ENCODE measurements at places on chromosomes 7 and 10.

DNA sequence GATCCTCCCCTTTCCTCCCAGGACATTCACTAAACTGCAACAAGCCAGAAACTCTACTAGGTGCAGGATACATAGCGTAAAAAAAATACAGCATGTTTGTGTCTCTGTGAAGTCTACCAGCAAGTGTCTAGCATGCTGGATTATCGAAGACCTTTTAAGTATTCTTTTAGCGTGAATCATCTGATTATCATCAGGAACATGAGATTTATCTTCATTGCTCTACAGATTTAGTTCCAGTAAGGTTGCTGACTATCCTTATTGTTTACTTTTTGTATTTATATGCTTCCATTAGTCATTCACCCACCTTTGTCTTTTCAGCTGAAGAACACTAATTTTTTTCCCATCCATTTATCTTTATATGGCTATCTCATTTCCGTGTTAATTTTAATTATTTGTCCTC lies 62.8 kb downstream of the PDZD8 start:
- no peak for DNase-seq

DNA sequence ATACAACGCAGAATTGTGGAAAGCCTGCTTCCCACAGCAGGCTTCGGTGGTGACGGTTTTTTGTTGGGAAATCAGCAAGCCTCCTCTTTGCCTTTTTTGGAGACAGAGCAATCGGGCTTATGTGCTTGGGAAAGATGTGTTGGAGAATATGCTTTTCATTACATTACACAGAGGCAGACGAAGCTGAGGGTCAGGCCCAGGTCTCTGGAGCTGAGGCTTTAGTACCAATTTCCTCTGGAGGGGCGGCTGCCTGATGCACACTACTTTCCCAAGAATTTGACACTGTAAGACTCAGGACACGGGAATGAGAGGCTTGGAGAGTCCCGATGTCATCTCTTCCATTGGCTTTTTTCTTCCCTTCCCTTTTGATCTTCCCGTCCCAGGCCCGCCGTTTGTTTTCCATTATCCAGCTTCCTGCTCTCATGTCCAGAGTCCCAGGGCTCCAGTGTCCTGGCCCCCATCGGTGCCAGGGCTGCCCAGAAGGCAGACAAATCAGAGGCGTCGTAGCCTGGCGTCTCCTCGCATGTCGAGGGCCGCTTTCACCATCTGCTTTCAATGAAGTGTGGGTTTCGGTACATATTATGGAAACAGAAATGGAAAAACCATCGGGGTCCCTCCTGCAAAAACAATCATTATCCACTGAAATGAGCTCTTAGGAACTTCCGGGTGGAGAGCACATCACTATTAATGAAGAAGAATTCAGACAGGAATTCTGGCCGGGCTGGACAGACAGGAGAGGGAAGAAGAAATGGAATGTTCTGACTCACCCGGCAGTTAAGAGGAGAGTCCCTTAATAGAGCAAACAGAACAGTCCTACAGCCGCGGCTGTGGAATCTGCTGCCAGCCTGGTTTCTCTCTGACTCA lies 123.0 kb upstream of the JCAD start:
- no peak for DNase-seq

DNA sequence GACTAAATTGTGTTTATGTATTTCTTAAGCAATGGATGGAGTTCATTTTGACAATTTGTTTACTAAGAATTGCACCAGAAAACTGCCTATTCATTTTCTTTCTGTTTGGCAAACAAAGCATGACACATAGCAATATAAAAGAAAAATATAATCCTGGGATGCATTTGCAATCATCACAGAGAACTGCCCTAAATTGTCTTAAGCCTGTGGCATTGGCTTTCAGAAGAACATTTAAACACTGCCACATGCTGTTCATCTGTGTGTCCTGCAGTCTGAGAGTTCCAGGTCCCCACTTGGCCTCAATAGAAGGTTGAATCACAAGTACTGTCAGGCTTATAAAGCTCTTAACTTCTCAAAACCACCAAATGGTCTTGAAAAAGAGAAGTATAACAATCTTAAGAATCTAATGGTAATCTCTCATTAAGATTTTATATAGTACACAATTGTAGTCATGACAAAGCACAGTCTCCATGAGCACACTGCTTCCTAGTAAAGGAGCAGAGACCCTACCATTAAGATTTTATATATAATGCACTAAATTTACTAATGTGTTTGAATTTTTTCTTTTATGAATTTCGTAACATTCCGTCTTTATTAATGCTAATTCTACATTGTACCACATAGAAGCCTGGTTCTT lies 29.9 kb downstream of the RNLS start:
- DNase-seq: peak; percentile 2

DNA sequence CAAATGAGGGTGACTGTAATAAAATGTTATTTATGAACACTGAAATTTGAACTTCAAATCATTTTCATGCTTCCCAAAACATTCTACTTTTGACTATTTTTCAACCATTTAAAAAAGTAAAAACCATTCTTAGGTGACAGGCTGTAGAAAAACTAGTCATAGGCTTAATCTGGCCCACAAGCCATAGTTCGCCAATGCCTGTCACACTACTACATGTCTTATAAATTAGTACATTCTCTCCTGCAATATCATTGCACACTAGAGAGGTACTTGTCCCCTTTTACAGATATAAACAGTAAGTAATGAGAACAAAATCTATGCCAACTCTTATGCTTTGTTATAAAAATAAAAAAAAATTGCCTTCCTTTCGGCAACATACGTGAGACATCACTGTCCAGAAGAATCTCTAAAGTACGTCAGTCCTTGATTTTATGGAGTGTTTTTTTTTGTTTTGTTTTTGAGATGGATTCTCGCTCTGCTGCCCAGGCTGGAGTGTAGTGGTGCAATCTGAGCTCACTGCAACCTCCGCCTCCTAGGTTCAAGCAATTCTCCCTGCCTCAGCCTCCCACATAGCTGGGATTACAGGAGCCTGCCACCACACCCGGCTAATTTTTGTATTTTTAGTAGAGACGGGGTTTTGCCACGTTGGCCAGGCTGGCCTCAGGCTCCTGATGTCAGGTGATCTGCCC lies 23.2 kb downstream of the UPF2 start:
- DNase-seq: no peak

DNA sequence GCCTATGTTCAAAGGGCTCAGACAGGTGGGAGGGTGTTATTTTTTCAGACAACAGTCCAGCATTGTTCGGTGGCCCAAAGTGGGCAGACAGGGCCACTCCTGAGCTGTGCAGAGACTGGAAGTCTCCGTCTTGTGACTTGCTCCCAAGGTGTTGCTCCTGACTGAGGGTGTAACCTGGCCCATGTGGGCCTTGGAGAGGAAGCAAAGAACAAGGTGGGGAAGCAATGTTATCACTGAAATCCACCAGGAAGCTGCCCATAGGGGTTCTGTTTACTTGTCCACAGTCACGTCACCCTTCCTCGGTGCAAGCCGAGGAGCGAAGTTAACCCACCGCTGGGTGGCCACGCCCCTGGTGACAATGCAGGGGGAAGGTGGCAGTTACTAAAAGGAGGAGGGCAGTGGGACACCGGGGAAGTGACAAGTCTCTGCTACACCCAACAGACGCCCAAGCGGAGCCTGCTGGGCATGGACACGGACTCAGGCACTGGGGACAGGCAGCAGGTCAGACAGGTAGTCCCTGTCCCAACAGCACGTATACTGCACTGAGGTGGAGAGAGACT lies 311.6 kb upstream of the MKI67 start:
- no peak for DNase-seq

GRCh38 chr7:13198036-13198435 lies 510.6 kb downstream of the ARL4A start:
- no peak for DNase-seq

GRCh38 chr7:105224884-105225651 lies 163.7 kb downstream of the SRPK2 start:
- DNase-seq: no peak
